Brain (organoid and tissue), 16 donors: ENCODE measurements at places on chromosomes 6 and 20. TPM values are rescaled to one million over a fixed set of nuclear protein-coding genes. Genes with fewer than 3 reads are reported as not detected.

The GNAS-AS1 gene
- polyA plus RNA-seq: not detected

The AKAP7 gene
- polyA plus RNA-seq: 2.0 TPM

The CD24 gene
- 1,099 TPM for polyA plus RNA-seq

The TAGAP gene
- polyA plus RNA-seq: 0.14 TPM

The CNR1 gene
- polyA plus RNA-seq: 3.9 TPM

The PRDM13 gene
- polyA plus RNA-seq: 2.5 TPM

The OXT gene
- polyA plus RNA-seq: not detected

The OR2B2 gene
- polyA plus RNA-seq: not detected

The ULBP2 gene
- polyA plus RNA-seq: 0.73 TPM

The PKHD1 gene
- not detected for polyA plus RNA-seq

The ASIP gene
- polyA plus RNA-seq: not detected

The SYCP2 gene
- 0.22 TPM for polyA plus RNA-seq

The TCFL5 gene
- polyA plus RNA-seq: 21.1 TPM

The LZTS3 gene
- 77.9 TPM for polyA plus RNA-seq

The PDCD2 gene
- 65.9 TPM for polyA plus RNA-seq

The TMEM217 gene
- polyA plus RNA-seq: 1.1 TPM

The MDFI gene
- polyA plus RNA-seq: 3.8 TPM

The RGS19 gene
- 14.7 TPM for polyA plus RNA-seq

The FLRT3 gene
- 0.87 TPM for polyA plus RNA-seq

The SCUBE3 gene
- 1.6 TPM for polyA plus RNA-seq

The HMGCLL1 gene
- polyA plus RNA-seq: 1.0 TPM

The DEF6 gene
- 4.7 TPM for polyA plus RNA-seq

The DOK5 gene
- 5.7 TPM for polyA plus RNA-seq

The PROKR2 gene
- polyA plus RNA-seq: not detected

The OR2J3 gene
- not detected for polyA plus RNA-seq

The PNLDC1 gene
- polyA plus RNA-seq: 0.36 TPM

The OSBPL2 gene
- polyA plus RNA-seq: 54.9 TPM

The ZDHHC14 gene
- 15.6 TPM for polyA plus RNA-seq

The EGFL8 gene
- polyA plus RNA-seq: 11.5 TPM

The BNIP5 gene
- not detected for polyA plus RNA-seq

The FRMD1 gene
- 0.49 TPM for polyA plus RNA-seq

The TTLL9 gene
- polyA plus RNA-seq: 0.41 TPM

The RSPO3 gene
- 0.15 TPM for polyA plus RNA-seq

The CAGE1 gene
- not detected for polyA plus RNA-seq

The RNF39 gene
- not detected for polyA plus RNA-seq

The LY6G5C gene
- 7.6 TPM for polyA plus RNA-seq

The PRRT1 gene
- 48.8 TPM for polyA plus RNA-seq
